Stimulated activated effector memory CD8-positive, alpha-beta T cell treated with anti-CD3 and anti-CD28 coated beads, Interleukin-12 subunit alpha, Interleukin-12 subunit beta, amount 100 ng/mL, for 72 hours (primary cell): ENCODE measurements at places on chromosomes 16 and 17.

DNA sequence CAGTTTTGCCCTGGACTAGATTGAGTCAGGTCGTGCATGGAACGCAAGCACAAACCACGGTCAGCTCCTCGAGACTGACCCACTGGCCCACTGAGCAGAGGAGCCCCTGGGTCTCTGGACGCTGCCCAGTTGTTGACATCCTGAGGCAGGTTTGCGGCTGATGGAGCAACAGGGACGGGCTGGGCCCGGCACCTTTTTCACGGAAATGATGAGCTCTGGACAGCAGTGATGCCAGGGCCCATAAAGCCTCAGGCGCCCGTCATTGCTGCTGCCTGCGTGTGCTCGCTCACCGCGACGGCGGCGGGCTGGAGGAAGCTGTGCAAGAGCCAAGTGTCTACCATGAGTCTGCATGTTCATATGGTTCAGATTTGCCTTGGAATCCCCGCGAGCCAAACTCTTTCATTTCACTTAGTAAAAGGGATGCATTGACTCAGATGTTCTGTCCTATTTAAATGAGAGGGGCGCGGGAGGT lies 30.8 kb upstream of the CRISPLD2 start:
- no peak for DNase-seq

DNA sequence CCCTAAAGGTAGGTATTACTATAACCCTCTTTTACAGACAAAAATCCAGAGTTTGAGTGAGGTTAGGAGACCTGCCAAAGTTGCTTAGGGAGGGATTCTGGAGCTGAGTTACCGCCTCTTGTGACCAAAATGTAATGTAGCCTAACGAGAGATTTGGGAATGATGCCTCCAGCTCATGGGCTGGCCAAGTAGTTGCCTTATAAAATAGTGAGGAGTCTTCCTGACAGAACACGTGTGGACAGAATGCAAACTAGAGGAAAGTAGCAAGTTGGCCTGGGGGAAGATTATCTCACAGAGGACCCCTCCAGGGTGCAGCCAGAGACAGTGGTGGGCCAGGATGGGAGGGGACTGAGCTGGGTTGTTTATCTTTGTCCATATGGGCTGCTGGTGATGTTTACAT lies 543.7 kb upstream of the CDH11 start:
- no peak for DNase-seq

- DNase-seq: peak; percentile 23
These were observed 22.1 kb downstream of the FCSK start for GRCh38 chr16:70476272-70477020.

GRCh38 chr17:46925185-46925868 lies 2.4 kb downstream of the GOSR2 start:
- DNase-seq: no peak

GRCh38 chr17:4427505-4427904 lies 6.2 kb upstream of the SPNS3 start:
- DNase-seq: no peak

GRCh38 chr17:29740017-29740416 lies 117.3 kb upstream of the CORO6 start:
- DNase-seq: no peak

DNA sequence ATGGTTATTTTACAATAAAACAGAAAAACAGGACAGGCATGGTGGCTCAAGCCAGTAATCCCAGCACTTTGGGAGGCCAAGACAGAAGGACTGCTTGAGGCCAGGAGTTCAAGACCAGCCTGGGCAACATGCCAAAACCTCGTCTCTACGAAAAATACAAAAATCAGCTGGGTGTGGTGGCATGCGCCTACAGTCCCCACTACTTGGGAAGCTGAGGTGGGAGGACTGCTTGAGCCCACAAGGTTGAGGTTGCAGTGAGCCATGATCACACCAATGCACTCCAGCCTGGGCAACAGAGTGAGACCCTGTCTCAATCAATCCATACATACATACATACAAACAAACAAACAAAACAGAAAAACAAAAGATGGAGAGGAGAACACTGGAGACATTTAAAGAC lies 45.6 kb downstream of the USP31 start:
- no peak for DNase-seq

- DNase-seq: no peak
These were observed 11.7 kb downstream of the ATPAF2 start for GRCh38 chr17:18027280-18027679.

DNA sequence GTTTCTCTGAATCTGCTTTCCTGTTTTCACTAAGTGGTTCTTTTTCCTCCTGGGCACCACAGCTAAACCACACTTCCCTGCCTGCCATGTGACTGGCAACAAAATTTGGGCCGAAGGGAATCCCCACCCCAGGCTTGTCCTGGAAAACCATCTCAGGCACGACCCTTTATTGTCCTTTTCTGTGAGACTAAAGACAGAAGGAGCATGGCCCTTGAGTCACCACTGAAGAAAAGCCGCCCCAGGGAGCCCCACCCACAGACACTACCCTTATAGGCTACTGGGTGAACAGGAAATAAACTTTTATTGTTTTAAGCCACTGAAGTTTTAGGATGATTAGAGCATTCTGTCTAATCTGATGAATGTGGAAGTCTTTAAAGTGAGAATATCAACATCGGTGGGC lies 88.6 kb upstream of the BRD7 start:
- DNase-seq: no peak

DNA sequence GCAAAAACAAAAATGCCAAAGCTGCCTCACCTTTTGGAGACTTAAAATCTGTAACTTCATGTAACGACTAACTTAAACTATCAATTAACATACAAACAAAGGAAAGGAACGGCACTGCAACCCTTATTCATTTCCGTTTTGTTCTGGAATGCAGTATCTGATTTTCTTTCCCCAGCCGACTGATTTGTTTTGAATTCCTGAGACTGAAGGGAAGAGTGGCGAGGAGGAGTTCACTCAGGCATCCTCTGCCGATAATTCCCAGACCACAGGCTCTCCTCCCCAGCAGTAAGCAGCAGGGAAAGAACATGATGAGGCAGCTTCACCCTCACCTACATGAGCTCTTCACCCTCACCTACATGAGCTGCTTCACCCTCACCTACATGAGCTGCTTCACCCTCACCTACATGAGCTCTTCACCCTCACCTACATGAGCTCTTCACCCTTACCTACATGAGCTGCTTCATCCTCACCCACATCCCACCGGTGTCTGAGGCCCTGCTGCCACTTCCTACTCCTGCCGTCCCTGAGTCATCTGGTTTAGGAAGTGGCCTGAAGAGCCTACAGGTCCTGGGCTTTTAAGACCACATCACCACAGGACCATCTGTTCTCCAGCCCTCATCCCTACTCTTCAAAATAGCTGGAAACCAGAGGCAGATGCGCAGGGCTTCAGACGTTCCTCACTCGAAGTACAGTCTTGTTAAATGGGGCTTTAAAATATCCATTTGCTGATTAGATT lies 168.0 kb upstream of the RPH3AL start:
- no peak for DNase-seq

DNA sequence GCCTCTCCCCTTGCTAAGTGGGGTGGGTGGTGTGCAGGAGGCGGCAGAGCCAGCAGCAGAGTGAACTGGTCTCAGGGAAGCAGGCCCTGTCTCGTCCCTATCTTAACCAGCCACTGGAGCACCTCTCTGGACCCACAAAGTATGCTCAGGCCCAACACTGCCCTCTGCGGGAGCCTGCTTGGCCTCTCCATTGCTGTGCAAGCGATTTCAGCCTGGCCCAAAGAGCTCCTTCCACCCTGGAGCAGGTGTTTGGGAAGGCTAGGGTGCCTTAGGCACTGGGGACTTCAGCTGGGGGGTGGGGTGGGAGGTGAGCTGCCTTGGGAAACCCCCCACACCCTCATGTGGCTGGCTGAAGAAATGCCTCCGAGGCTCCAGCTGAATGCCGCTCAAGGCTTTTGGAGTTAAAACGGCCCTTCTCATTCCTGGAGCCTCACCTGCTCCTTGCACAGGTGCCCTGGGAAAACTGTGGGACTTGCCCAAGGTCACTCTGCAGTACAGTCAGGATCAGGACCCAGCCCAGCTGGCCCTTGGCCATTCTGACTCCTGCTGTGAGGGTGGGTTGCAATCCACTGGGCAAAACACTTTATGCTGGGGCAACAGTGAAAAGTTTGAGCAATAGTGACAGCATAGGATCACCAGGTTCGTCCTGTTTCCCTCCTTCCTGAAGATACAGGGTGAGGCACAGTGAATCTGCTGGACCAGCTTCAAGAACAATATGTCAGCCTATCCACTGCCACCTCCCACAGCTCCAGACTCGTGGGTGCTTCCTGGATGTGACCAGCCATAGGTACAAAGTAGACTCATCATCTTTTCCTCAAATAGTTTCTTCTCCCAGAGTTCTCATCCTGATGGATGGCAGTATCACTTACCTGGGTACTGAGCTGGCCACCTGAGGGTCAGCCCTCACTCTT lies 5.9 kb upstream of the UBE2O start:
- DNase-seq: no peak

DNA sequence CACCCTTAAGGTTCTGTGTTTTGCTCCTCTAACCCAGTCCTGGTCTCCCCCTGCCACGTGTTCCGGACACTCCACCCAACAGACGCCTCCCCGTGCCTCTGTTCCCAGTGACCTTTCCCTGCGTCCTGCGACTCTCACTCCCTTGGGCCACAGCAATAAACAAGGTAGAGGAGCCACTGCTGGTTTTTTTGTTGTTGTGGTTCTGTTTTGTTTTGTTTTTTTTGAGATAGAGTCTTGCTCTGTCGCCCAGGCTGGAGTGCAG lies 3.7 kb upstream of the NPW start:
- no peak for DNase-seq

DNA sequence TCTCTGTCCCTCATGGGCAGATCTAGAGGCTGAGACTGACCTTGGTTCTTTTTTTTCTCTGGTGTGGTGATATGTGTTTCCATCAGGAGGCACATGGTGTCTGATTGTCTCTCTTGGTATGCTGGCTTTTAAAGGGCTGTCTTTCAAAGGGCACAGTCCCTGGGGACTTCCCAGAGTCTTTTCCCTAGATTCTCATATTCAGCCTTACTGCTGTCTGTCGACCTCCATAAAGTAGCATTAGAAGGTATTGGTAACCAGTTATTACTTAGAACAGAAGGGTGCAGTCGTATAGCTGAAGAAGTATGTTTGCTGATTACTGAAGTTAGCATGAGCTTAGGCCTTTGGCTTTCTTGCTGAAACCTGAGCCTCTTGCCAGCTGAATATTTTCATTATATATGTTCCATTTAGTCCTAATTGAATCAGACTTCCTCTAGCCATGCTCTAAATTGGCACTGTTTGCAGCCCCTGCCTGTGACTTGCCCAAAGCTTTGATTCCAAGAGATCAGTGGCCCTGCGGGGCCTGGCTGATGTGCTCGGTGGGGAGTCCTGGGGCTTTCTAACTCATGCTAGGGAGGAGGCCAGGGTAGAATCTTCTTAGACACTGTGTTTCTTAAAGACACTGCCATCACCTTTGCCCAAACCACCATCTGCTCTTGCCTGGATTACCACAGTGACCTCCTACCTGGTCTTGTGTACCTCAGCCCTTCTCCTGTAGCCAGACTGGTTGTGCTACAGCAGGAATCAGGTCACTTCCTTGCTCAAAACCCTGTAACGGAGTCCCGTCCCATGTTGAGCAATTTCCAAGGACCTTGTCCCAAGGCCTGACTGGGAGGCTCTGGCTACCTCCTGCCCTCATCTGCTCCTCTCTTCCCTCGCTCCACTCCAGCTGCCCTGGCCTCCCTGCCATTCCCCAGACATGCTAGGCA lies 71.5 kb downstream of the WWP2 start:
- no peak for DNase-seq

- no peak for DNase-seq
These were observed 509 bp upstream of the ATAD5 start for GRCh38 chr17:30831257-30831656.

DNA sequence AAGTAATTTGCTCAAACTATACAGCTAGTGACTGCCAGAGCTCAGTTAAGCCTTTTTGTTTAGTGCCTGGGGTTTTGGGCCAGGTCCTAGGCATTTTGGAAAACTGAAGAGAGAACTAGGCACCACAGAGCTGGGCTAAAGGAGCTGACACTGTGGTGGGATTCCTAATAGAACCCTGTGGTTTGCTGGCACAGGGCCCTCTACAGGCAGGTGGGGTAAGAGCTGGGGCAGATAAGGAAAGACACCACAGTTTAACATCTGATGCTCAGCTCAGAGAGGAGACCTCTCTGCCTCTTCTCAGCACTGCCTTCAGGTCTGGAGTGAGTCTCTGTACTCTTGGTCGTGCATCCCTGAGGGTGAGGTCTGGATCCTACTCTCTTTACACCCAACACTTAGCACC lies 121.2 kb downstream of the SNX11 start:
- no peak for DNase-seq

DNA sequence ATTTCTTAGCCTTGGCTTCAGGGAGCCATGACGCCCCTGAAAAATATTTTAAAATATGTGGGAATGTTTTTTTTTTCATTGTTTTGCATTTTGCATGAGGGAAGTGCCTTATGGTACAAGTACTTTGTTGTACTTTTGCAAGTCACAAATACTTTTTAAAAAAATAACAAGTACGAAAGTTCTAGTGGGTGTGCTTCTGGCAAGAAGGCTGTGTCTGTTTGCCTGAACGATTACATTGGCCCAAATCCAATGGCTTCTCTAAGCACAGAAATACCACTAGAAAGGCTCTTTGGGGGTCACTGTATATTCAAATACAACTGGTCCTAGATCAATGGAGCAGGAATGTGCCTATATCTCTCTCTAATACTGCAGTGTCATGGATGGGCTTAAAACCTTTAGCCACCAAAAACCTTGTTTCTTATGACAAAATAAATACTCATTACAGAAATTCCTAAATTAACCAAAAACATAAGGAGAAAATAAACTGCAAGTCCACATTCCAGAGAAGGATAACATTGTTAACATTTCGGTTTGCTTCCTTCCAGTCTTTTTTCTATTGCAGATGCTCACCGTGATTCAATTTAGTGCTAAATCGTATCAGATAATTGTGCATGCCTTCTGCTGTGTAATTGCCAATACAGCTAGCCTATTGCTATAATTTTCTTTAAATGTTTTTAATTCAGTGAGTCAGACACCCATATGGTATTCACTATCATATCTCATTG lies 97.4 kb downstream of the VAT1L start:
- no peak for DNase-seq

GRCh38 chr17:55237268-55237667 lies 27.5 kb upstream of the HLF start:
- no peak for DNase-seq

DNA sequence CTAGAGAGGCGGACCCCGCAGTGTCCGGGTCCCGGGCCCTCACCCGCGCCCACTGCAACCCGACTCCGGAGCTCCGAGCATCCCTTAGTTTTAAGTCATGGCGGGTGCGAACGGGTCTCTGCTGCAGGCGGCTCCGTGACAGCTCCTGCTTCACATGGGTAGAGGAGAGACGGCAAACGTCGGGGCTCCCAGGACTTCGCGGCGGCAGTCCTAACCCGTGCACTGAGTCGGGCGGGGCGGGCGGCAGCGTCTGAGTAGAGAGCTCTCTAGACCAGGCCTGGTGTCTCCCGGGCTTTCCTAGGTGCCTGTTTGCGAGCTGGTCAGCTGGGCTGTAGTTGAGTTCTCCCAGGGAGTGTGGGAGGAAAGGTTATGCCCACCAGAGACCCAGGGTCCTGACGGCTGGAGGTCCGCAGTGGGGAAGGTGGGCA lies 345 bp downstream of the TSC2 start:
- no peak for DNase-seq
